ENCODE measurements at places on chromosomes 3 and 15. TPM values are rescaled to one million over a fixed set of nuclear protein-coding genes. Genes with fewer than 3 reads are reported as not detected.

- no peak overlapping the region for H3K27ac ChIP-seq
- H3K4me3 ChIP-seq, result no peak overlapping the region
- H3K4me1 ChIP-seq, result no peaks in the 10 kb centered on the region
- H3K36me3 ChIP-seq, result no peaks in the 10 kb centered on the region
- H3K27me3 ChIP-seq, result no peaks in the 10 kb centered on the region
- DNase-seq, result no peak
Observed at GRCh38 chr3:113436809-113437208, 4.5 kb downstream of the CFAP44 start.

- no peak overlapping the region for H3K4me3 ChIP-seq
- H3K36me3 ChIP-seq, result no peaks in the 10 kb centered on the region
- no peak for DNase-seq
Observed at GRCh38 chr15:28082891-28083684, 16.0 kb downstream of the OCA2 start.

DNA sequence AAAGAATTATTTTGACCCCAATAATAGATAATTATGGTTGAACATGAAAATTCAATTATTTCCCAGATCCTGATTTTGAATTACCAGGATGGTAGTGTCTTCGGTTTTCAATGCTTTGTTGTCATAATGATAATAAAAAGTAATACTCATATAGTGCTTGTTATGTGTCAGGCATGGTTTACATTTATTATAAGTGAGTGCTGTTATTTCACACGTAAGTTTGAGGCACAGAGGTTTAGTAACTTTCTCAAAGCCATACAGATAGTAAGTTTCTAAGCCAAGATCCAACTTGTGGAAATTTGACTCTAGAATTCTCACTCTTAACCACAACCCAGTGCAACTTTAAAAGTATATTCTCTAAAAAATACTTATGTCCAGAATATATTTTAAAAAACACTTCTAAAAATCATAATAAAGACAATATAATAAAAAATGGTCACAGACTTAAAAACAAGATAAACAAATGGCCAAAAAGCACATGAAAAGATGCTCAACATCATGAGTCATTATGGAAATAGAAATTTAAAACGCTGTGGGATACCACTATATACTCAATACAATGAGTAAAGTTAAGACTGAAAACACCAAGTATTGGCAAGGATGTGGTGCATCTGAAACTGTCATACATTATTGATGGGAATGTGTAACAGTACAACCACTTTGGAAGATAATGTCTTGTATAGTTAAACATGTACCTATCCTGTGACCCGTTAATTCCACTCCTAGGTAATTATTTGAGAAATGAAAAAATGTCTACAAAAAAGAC is 45.2 kb downstream of the SPRED1 start:
- no peak overlapping the region for H3K4me3 ChIP-seq
- H3K27me3 ChIP-seq, result no peaks in the 10 kb centered on the region
- H3K36me3 ChIP-seq, result peaks cover 75% of the 10 kb centered on the region
- DNase-seq, result no peak
- H3K27ac ChIP-seq, result no peak overlapping the region

DNA sequence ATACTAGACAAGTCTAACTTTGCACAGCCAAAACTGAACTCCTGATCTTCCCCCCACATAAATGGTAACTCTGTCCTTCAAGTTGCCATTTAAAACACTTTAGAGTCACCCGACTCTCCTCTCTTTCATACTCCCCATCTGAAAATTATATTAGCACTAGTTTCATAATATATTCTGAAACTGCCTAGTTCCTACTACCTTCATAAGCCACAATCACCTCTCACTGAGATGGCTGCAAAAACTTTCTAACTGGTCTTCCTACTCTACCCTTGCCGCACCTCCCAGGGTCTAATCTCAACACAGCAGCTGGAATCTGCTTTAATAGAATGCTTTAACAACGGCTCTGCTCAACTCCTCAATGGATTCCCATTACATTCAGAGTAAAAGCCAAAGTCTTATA is 55.0 kb downstream of the GLB1 start:
- no peaks in the 10 kb centered on the region for H3K27me3 ChIP-seq
- H3K4me1 ChIP-seq, result no peaks in the 10 kb centered on the region
- H3K4me3 ChIP-seq, result no peak overlapping the region
- peaks cover 35% of the 10 kb centered on the region for H3K36me3 ChIP-seq
- H3K27ac ChIP-seq, result no peak overlapping the region
- DNase-seq, result no peak

DNA sequence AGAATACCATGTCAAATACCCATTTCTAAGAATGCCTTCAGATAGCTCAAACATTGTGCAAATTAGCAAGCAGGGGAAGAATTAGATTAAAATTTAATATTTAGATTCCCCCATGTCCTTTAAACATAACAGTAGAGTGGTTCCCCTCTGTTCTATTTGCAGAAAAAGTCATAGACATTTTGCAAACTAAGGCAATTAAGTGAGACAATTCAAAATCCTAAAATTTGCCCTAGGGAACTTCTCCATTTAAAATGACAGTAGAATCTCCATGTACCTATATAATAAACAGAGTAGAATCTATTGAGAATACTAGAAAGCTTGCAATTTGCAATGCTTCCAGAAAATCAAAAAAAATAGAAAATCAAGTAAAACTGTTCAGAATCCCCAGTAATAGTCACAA is 340.6 kb downstream of the TBL1XR1 start:
- H3K36me3 ChIP-seq, result no peaks in the 10 kb centered on the region
- H3K4me3 ChIP-seq, result no peak overlapping the region
- H3K27me3 ChIP-seq, result peaks cover 4% of the 10 kb centered on the region
- no peak overlapping the region for H3K27ac ChIP-seq
- peaks cover 5% of the 10 kb centered on the region for H3K4me1 ChIP-seq
- DNase-seq, result no peak

DNA sequence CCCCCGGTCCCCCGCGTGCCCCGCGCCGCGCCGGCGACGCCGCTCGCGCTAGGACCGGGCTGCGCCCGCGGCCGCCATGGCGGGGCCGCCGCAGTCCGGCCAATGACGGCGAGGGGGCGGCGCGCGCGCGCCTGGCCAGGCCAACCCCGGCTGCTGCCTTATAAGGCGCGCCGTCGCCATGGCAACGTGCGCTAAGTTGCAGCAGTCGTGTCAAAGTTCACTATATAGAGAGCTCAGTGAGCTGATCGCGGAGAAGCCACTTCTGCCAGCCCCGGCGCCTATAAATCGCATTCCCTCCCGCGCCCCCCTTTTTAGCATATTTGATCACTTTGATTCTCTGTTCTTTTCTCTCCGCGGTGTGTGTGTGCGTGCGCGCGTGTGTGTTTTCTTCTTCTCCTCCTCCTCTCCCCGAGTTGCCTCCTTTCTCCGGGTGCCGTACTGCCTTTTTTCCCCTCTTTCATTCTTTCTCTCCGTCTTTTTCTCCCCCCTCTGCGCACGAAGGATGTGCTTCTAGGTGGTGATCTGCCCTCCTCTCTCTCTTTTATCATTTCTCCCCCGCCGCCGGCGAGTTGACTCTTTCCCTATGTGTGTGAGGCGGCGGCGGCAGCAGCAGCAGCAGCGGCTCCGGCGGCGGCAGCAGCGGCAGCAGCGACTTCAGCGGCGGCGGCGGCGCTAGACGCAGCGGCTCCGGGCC is at the start of gene NR2F2:
Gene NR2F2 (plus strand): TSS at position 251 of the 694 bp plus-strand sequence. CDS start 1,406 bp downstream, outside the sequence.
- peak; percentile 95 for DNase-seq
- H3K27ac ChIP-seq, result peak within 1 kb of the TSS; percentile 91
- H3K4me1 ChIP-seq, result no peaks in the 10 kb centered on the region
- peak within 1 kb of the TSS; percentile 84 for H3K4me3 ChIP-seq

DNA sequence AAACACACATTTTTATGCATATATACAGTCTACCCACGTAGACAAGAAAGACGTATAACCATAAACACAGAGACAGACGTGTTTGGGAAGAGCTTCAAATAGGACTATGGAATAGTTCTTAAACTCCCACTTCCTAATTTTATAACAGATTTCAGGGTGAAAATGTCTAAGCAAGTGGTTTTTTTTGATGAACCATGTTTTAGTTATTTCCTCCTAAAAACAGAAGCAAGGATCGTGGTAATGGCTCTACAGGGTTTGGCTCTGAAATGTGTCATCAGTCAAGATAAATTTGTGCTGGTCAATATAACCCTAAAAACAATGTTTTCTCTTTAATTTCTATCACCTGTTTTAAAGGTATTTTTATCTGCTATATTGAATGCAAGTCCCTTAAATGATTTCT is 58.2 kb downstream of the FMN1 start:
- DNase-seq, result no peak
- peaks cover 26% of the 10 kb centered on the region for H3K27me3 ChIP-seq
- H3K4me3 ChIP-seq, result no peak overlapping the region
- H3K4me1 ChIP-seq, result no peaks in the 10 kb centered on the region
- H3K27ac ChIP-seq, result no peak overlapping the region
- H3K36me3 ChIP-seq, result no peaks in the 10 kb centered on the region

ITGA11 gene
- total RNA-seq, result 0.32 TPM

TPRG1 gene
- total RNA-seq, result 0.69 TPM

ISLR2 gene
- 1.2 TPM for total RNA-seq

ZNF774 gene
- 2.5 TPM for total RNA-seq

All from endodermal cell (in vitro differentiated cells).